ENCODE measurements at places on chromosomes 6 and 20.

- DNase-seq: no peak
Measured at GRCh38 chr6:135710042-135710441, 141.5 kb upstream of the PDE7B start.

- DNase-seq: no peak
Measured at GRCh38 chr6:90284236-90285041, 12.2 kb downstream of the BACH2 start.

DNA sequence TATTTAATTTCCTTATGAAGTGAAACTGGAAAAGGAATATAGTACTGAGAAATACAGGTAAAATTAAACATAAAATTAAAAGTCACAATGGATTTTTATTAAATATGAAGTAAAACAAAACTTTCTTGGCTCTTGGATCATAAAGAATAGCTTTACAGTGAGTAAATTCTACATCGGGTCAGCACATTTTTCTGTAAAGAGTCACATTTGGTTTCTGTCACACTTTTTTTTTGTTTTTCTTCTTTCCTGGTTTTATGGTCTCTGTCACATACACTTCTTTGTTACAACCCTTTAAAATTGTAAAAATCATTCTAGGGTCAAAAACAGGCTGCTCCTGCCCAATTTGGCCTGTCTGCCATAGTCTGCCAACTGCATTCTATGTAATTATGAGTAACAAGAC, 254.4 kb upstream of the POU3F2 start:
- no peak for DNase-seq

GRCh38 chr6:22956029-22956681, 386.8 kb downstream of the HDGFL1 start:
- peak; percentile 57 for DNase-seq

DNA sequence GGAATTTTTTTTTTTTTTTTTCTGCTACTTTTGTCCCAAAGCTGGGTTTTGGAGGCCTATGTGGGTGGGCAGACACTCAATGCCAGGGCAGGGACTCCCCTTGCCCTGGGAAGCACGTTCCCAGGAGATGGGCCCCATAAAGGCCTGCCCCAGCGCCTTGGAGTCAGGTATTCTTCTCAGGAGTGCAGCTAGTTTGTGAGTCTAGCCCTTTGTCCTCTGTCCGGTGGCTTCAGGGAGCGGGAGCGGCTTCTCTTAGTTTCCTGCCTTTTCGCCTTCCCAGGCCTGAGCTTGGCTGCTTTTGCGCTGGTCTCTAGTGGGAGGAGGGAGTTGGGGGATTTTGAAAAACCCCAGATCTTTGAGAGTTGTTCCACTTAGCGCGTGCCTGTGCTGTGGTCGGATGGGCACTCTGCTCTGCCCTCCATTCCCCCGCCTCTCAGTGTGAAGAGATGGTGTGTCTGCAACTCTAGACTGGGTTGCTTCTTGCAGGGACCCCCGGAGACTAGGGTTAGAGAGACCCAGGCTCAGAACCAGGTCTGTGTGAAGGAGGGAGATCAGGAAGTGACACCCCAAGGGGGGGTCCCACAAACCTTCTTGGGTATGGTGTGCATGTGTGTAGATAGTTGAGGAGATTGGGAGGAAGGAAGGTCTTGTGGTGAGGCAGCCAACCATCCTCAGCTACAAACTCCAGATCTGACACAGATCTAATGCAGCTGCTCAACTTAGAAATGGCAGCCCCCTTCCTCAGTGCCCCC, 1.3 kb downstream of the PLCG1 start:
- DNase-seq: peak; percentile 67

GRCh38 chr20:25695532-25696370, 902 bp downstream of the ZNF337 start:
- DNase-seq: peak; percentile 28

GRCh38 chr6:121187200-121187832, 147.0 kb downstream of the TBC1D32 start:
- no peak for DNase-seq

DNA sequence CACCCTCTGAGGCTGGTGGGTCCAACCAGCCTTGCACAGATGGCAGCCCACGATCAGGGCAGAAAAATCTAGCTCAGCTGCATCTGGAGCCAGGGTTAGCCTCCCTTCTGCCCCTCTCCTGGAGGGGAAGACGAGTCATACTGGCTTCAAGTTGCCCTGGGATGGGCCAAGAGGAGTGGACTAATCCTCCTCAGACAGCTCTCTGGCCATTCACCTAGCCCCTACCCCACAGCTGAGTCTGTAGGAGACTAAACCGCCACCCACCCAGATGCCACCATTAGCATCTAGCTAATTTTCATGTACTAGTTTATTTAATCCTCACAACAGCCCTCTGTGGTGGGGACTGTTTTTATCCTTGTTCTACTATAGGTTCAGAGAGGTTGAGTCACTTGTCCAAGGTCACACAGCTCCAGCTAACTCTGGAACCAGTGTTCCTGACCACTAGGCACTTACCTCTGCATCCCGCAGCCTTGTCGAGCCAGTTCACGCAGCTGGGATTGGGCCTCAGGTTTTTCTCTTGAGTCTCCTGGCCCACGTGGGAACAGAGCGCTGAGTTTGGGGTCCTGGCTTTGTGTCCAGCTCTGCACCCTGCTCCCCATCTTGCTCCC, 48.5 kb upstream of the CCDC167 start:
- no peak for DNase-seq

- DNase-seq: no peak
Measured at GRCh38 chr6:104159045-104159618, 700.6 kb downstream of the HACE1 start.

DNA sequence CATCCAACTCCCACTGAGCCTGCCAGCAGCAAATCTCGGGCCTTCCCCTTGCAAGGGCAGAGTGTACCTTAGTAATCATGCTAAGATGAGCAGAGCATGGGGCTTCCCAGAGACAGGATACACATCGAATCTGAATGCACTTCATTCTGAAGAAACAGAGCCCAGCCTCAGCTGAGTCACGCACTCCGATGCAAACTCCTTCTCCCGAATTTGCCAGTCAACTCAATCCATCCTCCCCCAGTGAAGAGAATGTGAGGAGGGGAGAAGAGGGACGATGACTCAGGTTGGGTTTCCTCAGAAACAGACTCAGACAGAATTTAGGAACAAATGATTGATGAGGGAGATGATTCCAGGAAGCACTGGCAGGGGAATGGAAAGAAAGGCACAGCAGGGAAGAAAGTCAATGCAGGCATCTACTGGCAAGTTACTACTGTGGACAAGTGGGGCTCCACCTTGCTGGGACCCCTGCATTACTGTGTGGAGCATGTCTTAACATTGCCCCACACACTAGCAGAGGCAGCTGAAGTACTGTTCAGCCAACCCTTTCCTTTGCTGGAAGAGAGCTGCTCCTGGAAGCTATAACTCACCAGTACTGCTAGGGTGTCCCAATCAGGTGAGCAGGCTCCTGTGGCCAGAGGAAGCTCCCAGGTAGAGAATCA, 251.6 kb downstream of the ADGB start:
- no peak for DNase-seq

GRCh38 chr6:165167861-165168260, 141.5 kb downstream of the C6orf118 start:
- no peak for DNase-seq

DNA sequence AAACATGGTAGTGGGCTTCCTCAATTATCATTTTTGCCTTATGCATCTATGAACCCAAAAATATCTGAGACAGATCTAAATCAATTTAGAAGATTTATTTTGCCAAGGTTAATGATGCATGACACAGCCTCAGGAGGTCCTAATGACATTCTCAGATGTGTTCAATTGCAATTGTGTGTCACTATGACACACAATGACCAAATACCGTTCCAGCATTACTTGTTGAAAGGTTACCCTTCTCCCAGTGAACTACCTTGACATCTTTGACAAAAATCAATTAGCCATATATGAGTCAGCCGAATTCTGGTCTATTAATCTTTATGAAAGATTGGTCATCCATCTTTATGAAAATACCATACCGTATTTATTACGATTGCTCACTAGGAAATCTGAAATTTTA, 592.5 kb upstream of the GJE1 start:
- DNase-seq: no peak

DNA sequence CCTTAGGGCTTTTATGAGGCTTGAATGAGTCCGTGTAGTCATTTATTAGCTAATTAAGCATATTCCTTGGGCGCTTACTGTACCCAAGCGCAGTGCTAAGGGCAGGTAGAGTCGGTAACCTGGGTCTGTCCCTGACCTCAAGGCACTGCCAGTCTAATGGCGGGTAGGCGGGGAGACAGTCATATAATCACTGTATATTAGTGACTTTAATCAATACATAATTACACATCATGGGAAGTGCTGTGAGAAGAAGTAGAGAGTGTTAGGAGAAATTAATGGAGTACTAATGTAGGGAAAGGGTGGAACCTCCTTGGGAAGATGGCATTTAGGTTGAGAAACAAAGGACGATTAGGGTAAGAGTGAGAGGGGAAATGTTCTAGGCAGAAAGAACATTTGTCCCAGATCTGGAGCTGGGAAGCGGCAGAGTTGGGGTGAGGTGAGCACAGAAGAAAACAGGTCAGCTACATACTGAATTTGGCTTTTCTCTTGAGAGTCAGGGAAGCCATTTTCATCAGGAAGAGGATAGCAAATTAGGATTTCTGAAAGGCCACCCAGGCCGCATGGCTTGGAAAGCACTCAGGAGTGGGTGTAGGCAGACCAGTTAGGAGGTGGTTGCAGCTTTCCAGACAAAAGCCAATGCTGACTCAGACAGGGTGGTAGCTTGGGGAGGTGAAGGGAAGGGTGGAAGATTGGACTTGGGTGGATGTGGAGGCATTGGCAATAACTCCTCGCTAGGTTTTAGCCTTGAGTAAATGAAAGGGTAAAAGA, 954 bp upstream of the BLCAP start:
- DNase-seq: no peak

DNA sequence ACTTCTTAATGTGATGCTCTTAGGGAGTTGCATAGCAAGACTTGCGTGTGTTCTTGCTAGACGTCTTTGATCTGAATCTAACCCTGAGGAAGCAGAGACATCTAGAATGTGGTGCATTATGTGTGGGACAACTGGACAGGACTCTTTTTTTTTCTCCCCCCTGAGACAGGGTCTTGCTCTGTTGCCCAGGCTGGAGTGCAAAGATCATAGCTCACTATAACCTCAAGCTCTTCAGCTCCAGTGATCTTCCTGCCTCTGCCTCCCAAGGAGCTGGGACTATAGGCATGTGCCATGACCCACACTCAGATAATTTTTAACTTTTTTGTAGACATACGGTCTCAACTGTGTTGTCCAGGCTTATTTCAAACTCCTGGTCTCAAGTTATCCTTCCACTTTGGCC, 34.0 kb downstream of the PCMT1 start:
- no peak for DNase-seq

DNA sequence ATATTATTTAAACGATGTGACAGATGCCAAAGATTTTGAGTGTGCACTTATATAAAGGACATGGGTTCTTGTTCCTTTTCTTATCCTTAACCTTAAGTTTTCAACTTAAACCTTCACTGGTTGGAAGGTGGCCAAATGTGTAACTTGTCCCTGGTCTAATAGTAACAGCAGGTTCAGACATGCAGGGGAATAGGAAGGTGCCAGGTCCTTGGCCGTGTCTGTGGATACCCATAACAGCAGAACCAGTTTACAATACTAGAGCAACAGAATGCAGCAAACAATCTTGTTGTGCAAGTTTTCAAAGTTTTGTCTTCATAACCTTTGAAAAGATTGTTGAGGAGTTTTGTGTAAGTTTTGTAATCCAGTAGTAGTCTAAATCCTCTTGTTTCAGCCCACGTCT, 4.4 kb downstream of the MYB start:
- DNase-seq: no peak

DNA sequence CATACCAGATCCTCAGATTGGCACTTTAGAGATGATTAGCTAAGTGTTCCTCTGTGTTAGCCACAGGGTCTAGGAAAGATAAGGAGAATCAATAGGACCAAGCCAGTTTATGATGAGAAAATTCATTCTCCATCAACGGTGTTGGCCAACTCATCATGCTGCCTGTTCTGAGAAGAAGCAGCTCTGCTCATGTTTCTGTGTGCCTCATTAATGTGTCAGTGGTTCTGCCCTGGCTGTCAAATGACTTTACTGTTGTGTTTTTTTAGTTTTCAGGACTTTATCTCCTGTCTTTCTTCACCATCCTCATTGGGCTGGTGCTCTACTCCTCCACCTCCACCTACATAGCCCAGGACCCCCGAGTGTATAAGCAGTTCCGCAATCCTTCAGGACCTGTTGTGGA, 234.3 kb upstream of the PLN start:
- no peak for DNase-seq

GRCh38 chr6:51578362-51578761, 509.1 kb downstream of the PKHD1 start:
- no peak for DNase-seq

- DNase-seq: peak; percentile 24
Measured at GRCh38 chr6:85360794-85361642, 88.9 kb upstream of the NT5E start.

GRCh38 chr6:166507809-166508564, 78.5 kb downstream of the RAMACL start:
- DNase-seq: no peak

DNA sequence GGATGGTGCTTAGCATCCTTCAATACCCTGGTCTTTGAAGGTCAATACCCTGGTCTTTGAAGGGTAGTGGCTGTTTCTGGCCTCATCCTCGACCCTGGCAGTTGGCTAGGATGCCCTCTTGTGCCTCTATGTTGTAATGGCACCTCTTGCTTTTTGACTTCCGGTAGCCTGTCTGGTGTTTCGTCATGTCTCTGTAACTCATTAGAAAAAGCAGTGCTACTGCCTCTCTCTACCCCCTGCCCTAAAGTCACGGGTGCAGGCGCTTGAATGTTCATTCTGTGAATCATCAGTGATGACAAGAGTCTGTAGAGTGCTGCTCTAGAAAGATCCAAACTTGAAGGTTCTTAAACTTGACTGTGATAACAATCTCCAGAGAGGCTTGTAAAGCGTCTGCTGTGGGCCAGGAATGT, 28.3 kb downstream of the RSPO4 start:
- DNase-seq: peak; percentile 53

DNA sequence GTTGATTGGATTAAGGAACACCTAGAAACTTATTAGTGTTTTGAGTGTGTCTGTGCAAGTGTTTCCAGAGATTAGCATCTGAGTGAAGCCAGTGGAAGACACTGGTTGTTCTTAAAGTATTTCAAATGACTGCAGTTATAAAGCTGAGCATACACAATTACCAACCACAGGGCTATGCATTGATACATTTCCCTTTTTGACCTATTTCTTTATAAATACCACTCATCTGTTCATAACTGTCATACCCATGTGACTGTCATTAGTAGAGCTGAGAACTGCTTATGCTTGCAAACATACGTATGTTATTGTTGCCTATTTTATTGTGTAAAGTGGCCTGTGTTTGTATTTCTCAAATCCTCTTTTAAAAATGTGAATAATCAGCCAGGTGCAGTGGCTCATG, 15.3 kb upstream of the ZC3H12D start:
- no peak for DNase-seq

GRCh38 chr6:169567819-169568218, 134.0 kb downstream of the WDR27 start:
- DNase-seq: no peak

DNA sequence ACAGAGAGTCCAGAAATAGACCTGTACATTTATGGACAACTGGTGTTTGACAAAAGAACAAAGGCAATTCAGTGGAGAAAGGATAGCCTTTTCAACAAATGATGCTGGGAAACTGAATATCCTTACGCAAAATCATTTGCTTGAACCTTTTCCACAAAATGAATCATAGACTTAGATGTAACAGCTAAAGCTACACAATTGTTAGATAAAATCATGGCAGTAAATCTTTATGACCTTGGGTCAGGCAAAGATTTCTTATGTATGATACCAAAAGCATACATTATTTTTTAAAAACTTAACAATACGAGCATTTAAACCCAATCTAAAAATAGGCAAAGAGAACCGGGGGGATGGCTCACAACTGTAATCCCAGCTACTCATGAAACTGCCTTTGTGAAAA, 73.5 kb upstream of the DST start:
- DNase-seq: no peak

- no peak for DNase-seq
Measured at GRCh38 chr6:15063253-15063853, 182.5 kb upstream of the JARID2 start.
